ENCODE measurements at places on chromosomes 3 and 15. TPM values are rescaled to one million over a fixed set of nuclear protein-coding genes. Genes with fewer than 3 reads are reported as not detected.

The XYLB gene
- 5.3 TPM for total RNA-seq

The CTXN2 gene
- total RNA-seq = not detected

The ZKSCAN7 gene
- 2.0 TPM for total RNA-seq

The GOLGA8J gene
- 0.16 TPM for total RNA-seq

The RASGRP1 gene
- total RNA-seq = 102 TPM

GRCh38 chr3:42663581-42664437 is 10.3 kb downstream of the ZBTB47 start:
- H3K27ac ChIP-seq = no peak overlapping the region
- no peaks in the 10 kb centered on the region for H3K27me3 ChIP-seq
- DNase-seq = no peak

GRCh38 chr3:116691041-116691440 is 18.5 kb upstream of the TUSC7 start:
- no peaks in the 10 kb centered on the region for H3K36me3 ChIP-seq
- H3K27me3 ChIP-seq = no peaks in the 10 kb centered on the region
- no peak for DNase-seq
- H3K4me1 ChIP-seq = no peaks in the 10 kb centered on the region
- no peak overlapping the region for H3K4me3 ChIP-seq
- no peak overlapping the region for H3K27ac ChIP-seq
